ENCODE measurements at places on chromosomes 4 and X.

GRCh38 chr4:89158884-89159503 is 47.7 kb downstream of the TIGD2 start:
- DNase-seq: peak; percentile 42

- DNase-seq: no peak
Measured at GRCh38 chr4:1362046-1362445, 15.0 kb downstream of the UVSSA start.

DNA sequence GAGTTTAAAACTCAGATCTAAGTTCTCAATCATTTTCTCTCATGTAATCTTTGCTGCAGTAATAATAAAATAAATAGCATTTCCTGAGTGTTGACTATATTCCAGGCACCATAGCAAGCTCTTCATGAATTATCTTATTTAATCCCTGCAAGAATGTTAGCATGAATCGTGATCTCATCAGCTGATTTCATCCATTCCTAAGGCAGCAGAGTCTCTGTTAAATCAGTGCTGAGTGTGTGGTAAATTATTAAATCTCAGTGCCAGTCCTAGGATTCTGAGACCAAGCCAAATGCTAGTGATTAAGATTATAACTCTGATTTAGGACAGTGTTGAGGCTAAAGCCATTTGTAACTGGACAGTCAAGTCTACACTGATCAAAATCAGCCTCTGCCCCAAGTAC is 240.3 kb upstream of the TAPT1 start:
- no peak for DNase-seq

DNA sequence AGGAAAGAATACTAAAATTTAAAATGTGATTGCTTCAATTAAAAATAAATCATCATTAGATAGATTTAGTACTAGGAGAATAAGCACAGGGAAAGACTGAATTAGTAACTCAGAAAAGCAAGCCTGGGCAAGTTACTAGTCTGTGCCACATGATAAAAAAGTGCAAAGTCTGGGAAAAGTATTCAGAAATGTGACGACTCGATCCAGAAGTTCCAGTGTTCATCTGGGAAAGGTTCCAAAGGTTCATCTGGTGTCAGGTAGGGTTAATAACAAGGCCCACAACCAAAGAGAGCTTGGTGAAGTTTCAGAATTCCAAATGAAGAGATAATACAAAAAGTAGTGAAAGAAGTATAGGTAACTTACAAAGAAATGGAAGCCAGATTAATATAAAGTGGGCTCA is 78.3 kb upstream of the ARSJ start:
- no peak for DNase-seq

- no peak for DNase-seq
Measured at GRCh38 chrX:69323786-69324720, 158.8 kb upstream of the PJA1 start.

DNA sequence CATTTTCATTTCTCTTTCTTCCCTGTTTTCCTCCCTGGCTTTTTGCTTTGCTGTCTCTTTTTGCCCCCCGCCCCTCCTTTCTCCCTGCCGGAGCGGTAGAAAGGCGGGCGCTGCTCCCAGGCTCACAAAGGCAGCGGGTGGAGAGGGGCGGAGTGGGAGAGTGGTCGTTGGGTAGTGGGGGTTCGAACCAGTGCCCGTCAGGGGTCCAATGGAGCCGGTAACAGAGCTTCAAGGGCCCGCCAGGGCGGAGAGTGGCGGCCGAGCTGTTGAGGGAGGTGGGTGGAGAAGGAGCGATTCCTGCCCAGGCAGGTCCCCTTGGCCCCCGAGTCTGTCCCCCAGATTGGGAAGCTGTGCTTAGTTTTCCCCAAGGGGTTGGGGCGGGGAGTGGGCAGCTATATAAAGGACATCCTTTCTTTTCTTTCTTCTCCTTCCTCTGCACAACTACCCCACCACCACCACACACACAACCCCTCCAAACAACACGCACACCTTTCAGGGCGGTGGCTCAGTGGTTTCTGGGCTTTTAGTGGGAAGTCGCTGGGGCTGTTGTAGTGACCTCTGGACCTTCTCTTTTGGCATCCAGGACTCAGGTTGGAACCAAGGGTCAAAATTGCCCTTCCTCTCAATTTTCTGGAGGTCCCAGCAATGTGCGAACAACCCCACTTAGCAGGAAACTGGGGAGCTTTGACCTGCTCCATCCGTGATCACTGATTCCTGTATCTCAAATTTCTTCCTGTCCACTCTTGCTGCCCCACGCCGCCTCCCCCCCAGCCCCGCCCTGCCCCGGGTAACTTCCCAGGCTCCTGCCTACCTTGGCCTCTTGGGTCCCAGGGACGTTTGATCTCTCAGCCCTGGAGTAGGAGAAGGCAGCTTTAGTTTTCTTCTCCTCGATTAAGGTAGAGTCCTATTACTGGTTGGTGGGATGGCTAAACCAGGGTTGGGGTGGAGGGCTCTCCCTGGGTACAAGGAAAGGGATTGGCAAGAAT is 1.9 kb downstream of the EFNB1 start:
- no peak for DNase-seq

DNA sequence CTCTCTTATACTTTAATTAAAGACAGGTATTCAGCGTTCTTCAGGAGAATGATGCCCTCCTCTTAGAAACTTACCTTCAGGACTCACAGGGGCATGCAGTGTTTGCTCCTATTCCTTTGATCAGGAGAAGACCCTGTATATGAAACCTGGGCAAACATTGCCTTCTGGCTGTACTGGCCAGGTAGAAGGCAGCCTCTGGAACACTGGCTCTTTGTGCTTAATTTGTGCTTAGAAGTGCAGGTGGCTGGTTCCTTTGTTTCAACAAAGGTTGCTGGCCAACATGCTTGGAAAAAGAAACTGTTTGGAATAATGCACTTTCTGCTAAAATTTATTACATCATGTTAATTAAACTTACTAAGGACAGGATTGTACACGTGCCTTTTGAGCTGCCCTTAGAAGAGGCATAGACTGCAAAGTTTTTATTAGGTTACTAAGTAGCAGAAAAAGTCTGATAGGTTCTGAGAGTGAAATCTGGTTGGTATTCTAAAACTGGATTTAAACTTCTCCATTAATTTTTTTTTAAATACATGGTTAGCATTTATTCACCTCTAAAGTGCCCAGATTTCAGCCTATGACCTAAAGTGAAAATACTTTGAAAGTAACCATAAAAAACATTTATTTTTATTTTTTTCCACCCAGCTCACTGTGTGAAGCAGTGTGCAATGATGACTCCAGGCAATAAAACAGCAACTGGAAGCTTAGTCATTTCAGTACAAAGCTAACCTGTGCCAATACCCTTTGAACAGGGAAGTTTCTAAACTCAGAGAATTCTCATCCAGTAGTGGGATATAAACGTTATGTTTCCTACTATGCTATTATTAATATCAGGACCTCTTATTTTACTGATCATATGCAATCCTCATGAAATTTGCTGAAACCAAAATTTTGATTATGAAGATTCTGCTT is 11.3 kb downstream of the RASSF6 start:
- peak; percentile 45 for DNase-seq

DNA sequence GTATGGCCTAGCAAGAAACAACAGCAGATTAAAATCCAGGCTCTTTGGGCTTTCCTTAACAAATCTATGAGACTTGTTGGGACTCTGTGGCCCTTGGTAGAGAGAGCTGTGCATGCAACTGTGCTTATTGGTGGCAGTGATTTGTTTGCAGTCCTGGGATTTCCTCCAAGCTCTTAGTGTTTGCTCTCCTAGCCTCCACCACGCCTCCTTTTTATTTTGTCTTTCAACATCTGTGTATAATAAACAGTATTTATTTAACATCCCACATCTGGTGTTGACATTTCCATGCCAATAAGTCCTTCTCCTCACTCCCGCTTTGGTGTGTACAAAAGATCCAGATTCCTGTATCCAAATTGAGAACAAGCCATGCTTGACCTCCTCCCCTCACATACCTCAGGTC is 3.1 kb downstream of the TNMD start:
- no peak for DNase-seq

- DNase-seq: peak; percentile 5
Measured at GRCh38 chrX:134396174-134396573, 63.8 kb upstream of the HPRT1 start.

DNA sequence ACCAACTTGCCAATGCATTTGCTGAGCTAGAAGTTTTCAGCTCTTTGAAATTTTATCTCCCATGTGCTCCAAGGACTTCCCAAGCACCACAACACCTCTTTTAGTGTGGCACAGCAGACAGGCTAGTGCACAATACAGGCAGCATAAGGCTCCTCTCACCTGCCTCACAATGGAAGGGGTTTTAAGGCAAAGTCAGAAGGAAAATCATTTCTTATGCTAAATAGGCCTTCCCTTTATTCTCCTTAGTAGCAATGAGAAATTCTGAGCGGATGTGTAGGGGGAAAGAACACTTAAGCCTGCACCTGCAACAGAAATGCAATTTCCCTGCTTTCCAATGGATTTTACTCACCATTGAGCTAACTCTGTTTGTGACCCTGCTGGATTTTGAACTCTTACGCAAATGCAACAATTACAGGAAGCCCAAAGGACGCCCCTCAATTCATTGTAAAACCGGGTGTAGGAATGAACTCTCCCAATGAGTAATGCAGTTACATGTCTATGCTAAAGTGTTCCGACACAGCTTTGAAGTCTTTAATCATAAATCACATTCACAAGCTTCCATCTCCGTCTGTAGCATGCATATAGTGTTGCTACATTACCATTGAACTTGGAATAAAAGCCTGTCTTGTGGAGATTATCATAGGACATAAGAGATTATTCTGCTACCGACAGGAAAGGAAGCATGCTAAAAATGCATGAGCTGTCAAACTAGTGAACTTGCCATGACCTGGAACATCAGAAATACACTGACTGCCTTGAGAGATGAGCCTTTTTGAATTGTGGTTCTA is 1084.9 kb downstream of the RPA4 start:
- DNase-seq: no peak

GRCh38 chrX:41781500-41781899 is 57.5 kb downstream of the GPR82 start:
- peak; percentile 21 for DNase-seq

GRCh38 chrX:107454302-107454701 is 4.8 kb downstream of the FRMPD3 start:
- DNase-seq: peak; percentile 6

- DNase-seq: peak; percentile 26
Measured at GRCh38 chrX:40174001-40174853, 76.5 kb upstream of the BCOR start.

DNA sequence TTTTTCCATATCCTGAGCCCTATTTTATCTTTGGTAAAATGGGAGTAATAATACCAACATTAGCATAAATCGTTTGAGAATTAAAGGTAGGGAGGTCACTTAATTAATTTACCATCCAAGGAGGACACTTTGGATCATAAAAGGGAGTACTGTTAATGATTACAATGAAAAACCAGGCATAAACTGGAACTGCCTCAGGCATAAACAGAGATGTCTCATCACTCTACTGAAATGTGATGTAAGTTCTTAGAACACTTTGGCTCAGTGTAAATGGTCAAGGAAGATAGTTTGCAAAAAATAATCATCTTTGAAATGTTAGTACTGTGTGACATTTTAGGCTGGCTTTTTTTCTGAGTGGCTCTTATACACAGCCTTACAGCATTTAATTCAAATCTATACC is 268.7 kb downstream of the SLC39A8 start:
- DNase-seq: peak; percentile 28

GRCh38 chr4:89518259-89518658 is 210.7 kb upstream of the GPRIN3 start:
- DNase-seq: no peak

DNA sequence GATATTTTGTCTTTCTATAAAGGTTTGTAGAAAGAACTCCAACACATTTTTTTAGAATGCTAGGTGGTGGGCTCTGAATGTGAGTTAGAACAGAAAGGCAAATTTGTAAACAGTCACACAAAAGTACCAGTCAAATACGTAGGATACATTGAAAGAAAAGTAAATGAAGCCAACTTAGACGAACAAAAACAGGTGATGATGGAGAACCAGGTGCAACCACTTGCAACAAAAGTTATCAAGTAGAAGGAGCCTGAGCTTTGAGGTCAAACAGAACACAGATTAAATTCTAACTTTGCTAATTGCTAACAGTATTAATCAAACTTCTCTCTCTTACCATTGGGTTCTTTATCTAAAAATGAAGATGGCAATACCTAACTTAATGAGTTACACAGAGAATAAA is 62.7 kb upstream of the DAPP1 start:
- no peak for DNase-seq

- DNase-seq: peak; percentile 2
Measured at GRCh38 chrX:47802589-47802988, 34.1 kb upstream of the ZNF81 start.

GRCh38 chr4:66927937-66928336 is 617.4 kb downstream of the CENPC start:
- DNase-seq: no peak

- no peak for DNase-seq
Measured at GRCh38 chr4:176261481-176261880, 7.5 kb downstream of the ASB5 start.
